GM03348 (cell line): ENCODE measurements at places on chromosomes 1 and 21.

- DNase-seq = no peak
Observed at GRCh38 chr1:10591010-10591409, 116.3 kb downstream of the PEX14 start.

DNA sequence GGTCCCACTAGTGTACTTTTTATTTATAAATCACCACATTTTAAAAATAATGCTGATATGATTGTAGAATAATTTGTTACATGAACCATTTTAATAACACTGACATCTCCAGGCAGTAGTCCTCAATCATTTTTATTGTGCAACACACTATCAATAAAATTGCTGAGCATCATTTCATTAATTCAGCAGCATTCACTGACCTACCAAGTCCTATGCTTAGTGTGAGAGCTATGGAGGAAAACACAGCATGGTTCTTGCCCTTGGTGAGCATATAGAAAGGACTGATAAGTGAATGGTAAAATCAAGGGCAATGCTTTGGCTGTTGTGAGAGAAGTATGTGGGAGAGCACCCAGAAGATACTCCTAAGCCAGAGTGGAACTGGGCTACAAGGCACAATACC is 119.7 kb downstream of the KCNT2 start:
- DNase-seq = no peak

- no peak for DNase-seq
Observed at GRCh38 chr21:33998402-33998801, 75.0 kb upstream of the MRPS6 start.

GRCh38 chr1:193285641-193286040 is 99.2 kb upstream of the B3GALT2 start:
- no peak for DNase-seq

DNA sequence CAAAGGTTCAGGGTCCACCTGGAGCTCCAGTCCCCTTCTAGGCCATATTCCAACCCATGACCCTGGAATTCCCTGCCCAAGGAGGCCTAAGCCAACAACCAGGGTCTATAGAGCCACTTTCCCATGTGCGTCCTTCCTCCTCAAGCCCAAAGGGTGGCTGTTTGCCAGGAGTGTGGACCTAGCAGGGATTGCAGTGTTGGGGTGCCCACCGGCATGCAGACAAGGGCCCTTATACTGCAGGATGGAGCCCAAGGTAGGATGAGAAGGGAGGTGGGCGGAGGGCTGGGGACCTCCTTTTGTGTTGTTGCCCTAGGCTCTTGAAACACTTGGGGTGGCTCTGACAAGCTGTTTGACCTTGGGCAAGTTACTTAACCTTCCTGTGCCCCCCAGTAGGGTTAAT is 19.7 kb upstream of the ADGRB2 start:
- DNase-seq = no peak

- no peak for DNase-seq
Observed at GRCh38 chr21:38249696-38250278, 7.0 kb upstream of the KCNJ15 start.

- DNase-seq = no peak
Observed at GRCh38 chr21:33212159-33212851, 17.4 kb upstream of the IFNAR2 start.

GRCh38 chr1:30682396-30683275 is 40.7 kb downstream of the MATN1 start:
- no peak for DNase-seq

DNA sequence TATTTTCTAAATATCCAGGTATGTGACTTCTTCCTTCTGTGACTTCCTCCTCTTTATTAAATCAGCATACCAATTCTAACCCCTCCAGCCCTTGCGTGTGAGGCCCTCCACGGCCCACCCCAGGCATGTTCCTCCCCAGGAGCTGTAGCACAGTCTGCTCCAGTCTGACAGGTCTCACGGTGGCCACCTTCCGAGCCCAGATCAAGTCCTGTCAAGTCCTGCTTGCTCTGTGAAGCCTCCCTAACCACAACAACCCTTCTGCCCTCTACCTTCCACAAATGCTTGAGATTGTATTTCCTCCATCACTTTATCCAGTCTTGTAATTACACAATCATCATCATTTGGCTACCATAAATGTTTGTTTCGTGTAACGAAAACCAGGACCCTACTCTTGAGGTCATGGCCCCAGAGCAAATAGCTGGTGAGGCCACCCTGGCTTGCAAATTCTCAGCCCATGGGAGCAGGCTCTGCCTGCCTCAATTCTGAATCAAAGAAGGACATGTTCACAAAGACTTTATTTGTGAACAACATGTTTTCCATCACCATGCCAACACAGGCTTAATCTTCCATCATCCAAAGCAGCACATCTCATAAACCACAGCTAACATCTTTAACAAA is 33.0 kb upstream of the S100A7 start:
- DNase-seq = no peak

DNA sequence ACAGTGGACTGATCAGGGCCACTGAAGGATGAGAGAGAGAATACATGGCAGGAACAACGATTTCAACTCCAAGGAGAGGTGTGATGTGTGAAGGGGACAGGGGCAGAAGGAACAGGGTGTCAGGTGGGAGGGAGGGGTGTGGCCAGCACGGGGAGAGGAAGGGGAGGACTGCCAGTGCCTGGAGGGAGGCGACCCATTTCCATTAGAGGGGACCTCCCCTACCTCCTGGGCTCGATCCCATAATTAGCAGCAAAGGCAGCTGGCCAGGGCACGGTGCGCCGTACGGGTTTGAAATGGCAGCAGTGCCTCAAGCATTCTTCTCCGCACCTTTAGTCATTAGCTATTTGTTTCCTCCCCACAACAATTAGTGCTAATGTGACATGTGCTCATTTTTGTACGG is 22.7 kb downstream of the CRYAA start:
- DNase-seq = no peak

DNA sequence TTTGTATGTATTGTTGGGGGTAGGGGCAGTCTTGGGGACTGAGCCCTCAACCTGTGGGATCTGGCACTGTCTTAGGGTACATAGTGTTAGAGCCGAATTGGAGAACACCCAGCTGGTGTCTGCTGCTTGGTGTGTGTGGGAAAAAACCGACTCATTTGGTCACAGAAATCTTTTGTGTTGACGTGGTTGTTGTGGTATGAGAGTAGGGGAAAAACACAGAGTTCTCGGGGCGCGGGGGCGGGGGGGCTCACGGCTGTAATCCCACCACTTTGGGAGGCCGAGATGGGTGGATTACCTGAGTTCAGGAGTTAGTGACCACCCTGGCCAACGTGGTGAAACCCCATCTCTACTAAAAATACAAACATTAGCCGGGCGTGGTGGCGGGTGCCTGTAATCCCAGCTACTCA is 15.3 kb upstream of the SRSF10 start:
- no peak for DNase-seq

- DNase-seq = peak; percentile 50
Observed at GRCh38 chr1:108107658-108108057, 92.5 kb downstream of the SLC25A24 start.

DNA sequence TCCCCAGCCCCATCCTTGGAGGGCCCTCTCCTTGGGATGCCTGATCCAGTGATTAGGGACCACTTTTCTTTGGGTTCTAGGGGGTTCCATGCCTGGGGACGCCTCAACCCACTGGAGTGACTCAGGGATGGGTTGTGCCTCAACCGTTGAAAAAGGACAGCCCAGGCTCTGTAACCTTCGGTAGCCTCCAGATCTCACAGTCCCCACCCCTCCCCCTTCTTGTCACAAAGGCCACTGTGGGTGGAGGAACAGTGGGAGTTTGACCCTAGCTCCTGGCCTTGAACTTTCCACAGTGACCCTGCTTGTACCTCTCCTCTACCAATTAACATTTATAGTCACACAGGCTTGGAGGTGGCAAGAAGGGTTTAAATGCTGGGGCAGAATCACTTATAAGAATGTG is 2.6 kb upstream of the RORC start:
- DNase-seq = no peak

DNA sequence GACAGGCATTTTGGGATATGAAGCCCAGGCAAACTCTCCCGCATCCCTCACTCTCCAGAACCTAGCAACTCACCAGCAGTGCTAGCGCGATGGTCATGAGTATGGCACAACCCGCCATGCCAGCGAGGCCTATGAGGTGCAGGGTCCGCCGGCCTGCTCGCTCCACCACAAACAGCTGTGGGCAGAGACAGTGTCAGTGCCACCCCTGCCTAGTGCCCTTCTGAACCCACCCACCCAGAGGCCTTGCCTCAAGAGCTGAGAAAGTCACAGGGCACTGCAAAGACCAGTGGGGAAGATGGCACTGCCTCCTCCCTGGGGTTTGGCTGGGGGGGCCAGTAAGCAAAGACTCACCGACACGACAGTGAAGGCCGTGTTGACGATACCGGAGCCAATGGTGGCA is 29.8 kb downstream of the SLC2A1 start:
- DNase-seq = no peak

DNA sequence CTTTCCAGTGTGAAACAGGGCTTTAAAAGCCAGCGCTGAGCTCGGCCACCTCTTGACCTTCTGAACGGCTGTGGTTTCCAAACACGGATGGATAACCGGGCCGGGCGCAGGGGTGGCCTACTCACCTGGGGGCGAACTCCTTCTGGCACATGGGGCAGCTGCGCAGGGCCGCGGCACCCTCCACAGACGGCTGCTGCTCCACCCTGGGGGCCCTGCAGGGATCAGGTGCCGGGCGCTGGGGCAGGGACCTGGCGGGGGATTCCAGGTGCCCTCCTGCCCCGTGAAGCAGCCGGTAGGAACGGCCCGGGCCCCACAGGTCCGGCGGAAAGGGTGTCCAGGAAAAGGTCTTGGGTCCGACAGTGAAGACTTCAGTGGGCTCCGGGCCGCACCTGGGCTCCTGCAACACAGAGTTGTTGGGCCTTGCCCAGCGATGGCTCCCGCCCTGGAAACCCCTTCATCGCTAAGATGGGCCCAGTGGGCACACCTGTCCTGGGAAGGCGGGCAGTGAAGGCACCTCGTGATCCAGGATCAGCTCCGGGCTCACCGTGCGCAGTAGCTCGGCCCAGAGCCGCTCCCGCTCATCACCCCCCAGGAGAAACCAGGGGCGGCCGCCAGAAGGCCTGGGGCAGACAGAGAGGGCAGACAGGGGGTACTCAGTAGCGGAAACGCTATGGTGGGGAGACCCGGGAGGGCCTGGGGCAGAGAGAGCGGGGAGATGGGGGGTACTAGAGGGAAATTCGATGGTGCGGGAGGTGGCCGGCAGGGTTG is 874 bp downstream of the FAAP20 start:
- no peak for DNase-seq

DNA sequence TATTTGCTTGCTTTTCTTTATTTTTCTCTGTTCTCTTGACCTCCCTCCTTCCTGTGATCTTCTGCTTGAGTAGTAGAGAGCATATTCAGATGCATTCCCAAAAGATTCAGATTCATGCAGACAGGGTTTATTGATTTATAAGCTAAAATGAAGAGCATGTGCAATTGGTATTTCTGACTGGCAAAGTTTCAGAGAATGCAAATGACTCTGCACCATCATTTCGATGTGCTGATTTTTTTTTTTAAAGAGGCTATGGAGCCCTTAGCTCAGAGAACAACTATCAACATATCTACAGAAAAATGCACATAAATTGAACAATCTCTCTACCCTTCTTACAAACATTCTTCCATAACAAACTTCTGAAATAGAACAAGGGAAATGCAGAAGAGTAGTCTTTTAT is 312.0 kb downstream of the VAV3 start:
- DNase-seq = peak; percentile 17

GRCh38 chr1:22507587-22507986 is 55.7 kb upstream of the EPHA8 start:
- DNase-seq = no peak

DNA sequence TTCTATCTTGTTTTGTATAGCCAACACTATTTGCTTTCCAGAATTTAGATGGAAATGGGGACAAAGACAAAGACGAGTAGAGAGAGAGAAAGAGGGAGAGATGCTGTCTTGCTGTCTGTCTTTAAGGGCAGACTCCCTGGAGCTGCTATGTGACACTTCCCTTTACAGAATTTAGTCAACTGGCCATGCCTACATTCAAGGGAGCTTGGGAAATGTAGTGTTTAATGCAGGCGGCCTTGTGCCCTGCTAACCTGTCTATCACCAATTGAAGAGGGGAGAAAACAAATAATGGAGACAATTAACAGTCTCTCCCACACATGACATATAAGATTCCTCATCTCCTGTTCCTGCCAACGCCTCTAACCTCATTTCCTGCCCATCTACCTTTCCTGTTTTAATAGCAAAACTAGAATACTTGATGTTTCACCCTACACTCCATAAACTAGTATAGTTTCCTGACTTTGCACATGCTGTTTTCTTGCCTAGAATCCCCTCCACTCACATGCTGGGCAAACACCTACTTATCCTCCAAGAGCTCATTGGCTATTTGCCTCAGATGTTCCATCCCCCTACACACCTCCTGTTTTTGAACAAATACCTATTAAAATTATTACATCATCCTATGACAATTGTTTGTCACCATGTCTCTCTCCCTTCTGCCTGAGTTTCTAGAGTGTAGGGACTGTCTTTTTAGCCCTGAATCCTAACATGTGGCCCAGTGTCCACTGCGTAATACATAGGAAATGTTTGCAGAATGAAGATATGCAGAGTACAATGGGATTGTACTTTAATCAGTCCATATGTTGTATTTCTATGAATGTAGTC is 117.2 kb downstream of the SLC25A24 start:
- DNase-seq = no peak

- DNase-seq = no peak
Observed at GRCh38 chr1:67217417-67217816, 51.2 kb downstream of the IL23R start.

GRCh38 chr1:193270996-193271395 is 84.6 kb upstream of the B3GALT2 start:
- no peak for DNase-seq
